Adrenal gland (tissue), 19 donors: ENCODE measurements at places on chromosomes 7 and 10. TPM values are rescaled to one million over a fixed set of nuclear protein-coding genes. Genes with fewer than 3 reads are reported as not detected.

The SPACDR gene
- 0.78 TPM for total RNA-seq

DNA sequence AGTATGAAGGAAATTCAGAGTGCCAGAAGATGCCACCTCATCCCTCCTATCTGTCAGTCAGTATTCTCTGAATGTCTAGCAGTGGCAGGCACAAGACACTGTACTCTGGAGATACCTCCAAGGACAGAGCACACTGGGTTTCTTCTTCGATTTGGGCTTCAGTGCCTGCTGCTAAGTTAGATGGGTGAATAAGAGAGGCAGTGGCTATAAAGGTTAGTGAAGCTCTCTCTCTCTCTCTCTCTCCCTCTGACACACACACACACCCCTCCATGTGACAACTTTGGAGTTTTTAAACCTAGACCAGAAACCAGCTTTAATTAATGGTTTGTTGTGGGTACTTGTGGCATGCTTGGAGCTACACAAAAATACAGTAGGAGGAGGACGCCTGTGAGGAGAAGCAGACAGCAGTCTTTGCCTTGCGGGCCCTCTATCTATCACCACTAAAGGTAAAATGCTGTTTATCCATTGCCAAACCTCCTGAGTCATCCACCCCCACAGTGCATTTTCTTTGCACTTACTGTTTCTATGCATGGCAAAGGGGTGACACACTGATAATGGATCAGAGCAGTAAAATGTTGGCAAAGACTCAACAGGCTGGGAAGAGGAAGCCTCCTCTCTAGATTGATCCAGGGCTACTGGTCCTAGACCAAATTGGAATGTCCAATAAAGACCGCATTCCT lies 102.5 kb downstream of the TRIL start:
- H3K36me3 ChIP-seq: no peaks in the 10 kb centered on the region
- H3K4me3 ChIP-seq: no peak overlapping the region
- H3K27me3 ChIP-seq: peaks cover 38% of the 10 kb centered on the region
- no peak for DNase-seq
- H3K27ac ChIP-seq: no peak overlapping the region
- peaks cover 5% of the 10 kb centered on the region for H3K4me1 ChIP-seq

The PURB gene
- 23.3 TPM for total RNA-seq

The REEP3 gene
- 39.7 TPM for total RNA-seq

DNA sequence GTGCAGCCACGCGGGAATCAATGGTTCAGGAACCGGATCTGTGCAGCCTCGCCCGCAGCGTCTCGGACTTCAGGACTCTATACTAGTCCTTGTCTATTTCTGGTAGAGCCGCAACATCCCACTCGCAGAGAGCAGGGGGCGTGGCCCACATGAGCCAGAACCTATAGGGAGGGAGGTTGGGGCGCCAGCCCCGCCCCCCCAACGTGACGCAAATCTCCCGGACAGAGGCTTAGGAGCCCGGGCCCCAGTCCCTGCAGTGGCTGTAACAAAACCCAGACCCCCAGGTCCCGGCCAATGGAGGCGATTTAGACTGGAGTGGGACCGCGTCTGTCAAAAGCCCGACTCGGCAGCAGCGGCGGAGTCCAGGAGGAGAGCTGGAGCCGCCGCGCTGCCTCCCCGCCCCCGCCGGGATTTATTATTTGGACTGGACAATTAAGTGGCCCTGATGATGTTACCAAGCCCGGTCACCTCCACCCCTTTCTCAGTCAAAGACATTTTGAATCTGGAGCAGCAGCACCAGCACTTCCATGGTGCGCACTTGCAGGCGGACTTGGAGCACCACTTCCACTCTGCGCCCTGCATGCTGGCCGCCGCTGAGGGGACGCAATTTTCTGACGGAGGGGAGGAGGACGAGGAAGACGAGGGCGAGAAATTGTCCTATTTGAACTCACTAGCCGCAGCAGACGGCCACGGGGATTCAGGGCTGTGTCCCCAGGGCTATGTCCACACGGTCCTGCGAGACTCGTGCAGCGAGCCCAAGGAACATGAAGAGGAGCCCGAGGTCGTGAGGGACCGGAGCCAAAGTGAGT lies at the start of gene NKX2-3:
NKX2-3 (plus strand) TSS at position 256 of the 809 bp plus-strand sequence; CDS start at position 446, 190 bp downstream.
- no peak within 1 kb of the TSS for H3K4me3 ChIP-seq
- H3K27me3 ChIP-seq: peaks cover 99% of the 10 kb centered on the region
- peaks cover 16% of the 10 kb centered on the region for H3K4me1 ChIP-seq
- DNase-seq: no peak

The HTR5A gene
- not detected for total RNA-seq

- H3K36me3 ChIP-seq: no peaks in the 10 kb centered on the region
- no peaks in the 10 kb centered on the region for H3K4me1 ChIP-seq
- no peak overlapping the region for H3K27ac ChIP-seq
- H3K27me3 ChIP-seq: no peaks in the 10 kb centered on the region
- DNase-seq: no peak
- no peak overlapping the region for H3K4me3 ChIP-seq
Measured at GRCh38 chr10:6473430-6473829, 106.6 kb downstream of the PRKCQ start.

The SORBS1 gene
- 19.2 TPM for total RNA-seq

The ERVW-1 gene
- total RNA-seq: not detected

- no peak overlapping the region for H3K4me3 ChIP-seq
- peaks cover 4% of the 10 kb centered on the region for H3K4me1 ChIP-seq
- no peak for DNase-seq
- H3K36me3 ChIP-seq: no peaks in the 10 kb centered on the region
- H3K27ac ChIP-seq: no peak overlapping the region
- peaks cover 6% of the 10 kb centered on the region for H3K27me3 ChIP-seq
Measured at GRCh38 chr10:132027423-132027983, 38.2 kb upstream of the JAKMIP3 start.

GRCh38 chr7:32070051-32070405 lies 179 bp downstream of the PDE1C start:
- H3K27me3 ChIP-seq: peaks cover 22% of the 10 kb centered on the region
- no peaks in the 10 kb centered on the region for H3K4me1 ChIP-seq
- no peak overlapping the region for H3K4me3 ChIP-seq
- no peak for DNase-seq
- no peak overlapping the region for H3K27ac ChIP-seq

DNA sequence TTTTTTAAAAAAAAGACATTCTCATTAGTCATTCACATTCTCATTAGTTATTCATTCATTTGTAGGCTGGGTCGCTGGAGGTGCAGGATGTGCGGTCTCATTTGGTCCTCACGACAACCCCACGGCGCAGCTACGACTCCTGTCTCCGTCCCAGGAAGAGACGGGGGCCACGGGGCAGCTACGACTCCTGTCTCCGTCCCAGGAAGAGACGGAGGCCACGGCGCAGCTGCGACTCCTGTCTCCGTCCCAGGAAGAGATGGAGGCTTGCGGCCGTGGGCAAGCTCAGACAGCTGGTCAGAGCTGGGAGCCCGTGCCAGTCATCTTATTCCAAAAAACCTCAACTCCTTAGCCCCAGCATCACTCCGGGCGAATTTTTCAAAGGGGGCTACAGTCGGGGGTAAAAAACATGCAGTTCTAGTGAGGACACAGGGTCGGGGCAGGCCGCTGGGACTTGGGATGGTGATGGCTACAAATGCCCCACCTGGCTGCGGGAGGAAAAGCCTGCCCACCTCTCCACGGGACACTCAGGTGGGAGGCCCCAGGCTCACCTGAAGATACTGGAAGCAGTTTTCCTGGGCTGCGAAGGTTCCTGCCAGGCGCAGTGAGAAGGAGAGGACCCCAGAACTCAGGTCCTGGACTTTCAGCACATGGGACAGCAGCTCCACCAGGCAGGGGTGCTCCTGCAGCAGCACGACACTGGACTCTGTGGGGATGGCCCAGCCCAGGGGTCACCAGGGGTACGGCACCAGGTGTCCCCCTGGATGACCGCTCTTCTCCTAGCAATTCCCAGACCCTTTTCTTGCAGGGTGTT lies 8.3 kb downstream of the BRAT1 start:
- peaks cover 6% of the 10 kb centered on the region for H3K4me1 ChIP-seq
- no peaks in the 10 kb centered on the region for H3K27me3 ChIP-seq
- H3K36me3 ChIP-seq: no peaks in the 10 kb centered on the region

DNA sequence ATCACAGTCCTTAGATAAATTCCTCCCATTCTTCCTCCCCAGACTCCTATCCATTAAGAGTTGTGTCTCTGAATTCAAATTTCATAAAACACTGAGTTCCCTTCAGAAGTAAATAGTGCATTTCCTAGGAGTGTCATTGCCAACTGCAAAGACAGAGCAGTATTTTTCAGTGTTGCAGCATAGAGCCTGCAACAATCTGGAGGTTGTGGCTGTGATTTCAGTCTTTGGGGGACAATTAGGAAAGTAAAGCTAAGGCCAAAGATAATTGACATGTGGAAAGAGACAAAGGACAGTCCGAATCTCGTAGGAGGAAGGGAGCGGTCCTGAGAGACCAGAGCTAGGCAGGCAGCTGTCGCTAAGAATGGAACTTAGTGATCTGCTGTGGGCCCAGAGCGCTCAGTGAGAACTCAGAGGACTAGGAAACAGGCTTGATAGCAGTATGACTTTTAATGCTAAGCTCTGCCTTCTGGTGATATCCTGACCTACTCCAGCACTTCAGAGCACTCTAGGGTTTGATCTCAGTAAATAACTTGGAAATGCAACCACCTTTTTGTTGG lies 46.2 kb downstream of the PRPF18 start:
- H3K36me3 ChIP-seq: peaks cover 10% of the 10 kb centered on the region
- H3K27me3 ChIP-seq: no peaks in the 10 kb centered on the region
- H3K4me3 ChIP-seq: no peak overlapping the region

The SUN3 gene
- not detected for total RNA-seq

The CCL26 gene
- total RNA-seq: 0.44 TPM

DNA sequence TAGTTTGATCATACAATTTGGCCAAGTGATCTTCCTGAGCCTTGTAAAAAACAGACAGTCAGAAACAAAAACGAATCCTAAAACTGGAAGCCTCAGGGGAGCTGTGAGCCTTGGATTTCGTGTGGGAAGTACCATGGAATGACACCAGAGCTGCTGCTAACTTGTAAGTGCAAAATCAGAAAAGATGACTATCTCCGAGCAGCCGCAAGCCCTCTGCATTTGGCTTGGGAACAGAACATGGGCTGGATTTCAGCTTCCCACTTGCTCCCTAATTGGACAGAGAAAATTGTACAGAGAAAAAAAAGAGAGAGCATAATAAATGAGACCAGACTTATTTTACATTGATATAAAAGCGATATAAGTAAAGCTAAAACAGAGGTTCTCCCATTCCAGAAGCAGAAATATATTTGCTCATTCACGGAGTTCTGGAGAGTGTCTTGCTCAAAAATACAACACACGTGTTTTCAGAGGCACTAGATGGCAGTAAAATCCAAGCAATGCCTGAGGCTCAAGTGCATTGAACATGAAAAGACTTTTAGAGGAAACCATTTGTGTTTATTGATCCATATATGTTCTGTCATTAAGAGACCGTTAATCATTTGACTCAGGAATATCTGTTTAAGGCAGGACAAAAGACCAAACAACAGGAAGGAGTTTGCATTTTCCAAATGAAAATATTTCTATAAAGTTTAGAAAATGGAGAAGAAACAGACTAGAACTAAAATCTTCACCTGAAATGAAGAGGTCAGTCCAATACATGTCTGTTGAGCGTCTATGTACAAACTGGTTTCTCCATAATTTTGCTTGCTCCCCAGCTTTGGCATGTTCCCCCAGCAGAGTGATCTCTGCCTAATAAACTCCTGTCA lies 78.3 kb upstream of the SLC26A5 start:
- DNase-seq: no peak
- no peak overlapping the region for H3K27ac ChIP-seq
- H3K4me3 ChIP-seq: no peak overlapping the region
- no peaks in the 10 kb centered on the region for H3K4me1 ChIP-seq
- H3K36me3 ChIP-seq: no peaks in the 10 kb centered on the region

GRCh38 chr10:35352512-35352911 lies 16.2 kb downstream of the CCNY start:
- H3K4me1 ChIP-seq: no peaks in the 10 kb centered on the region
- no peak overlapping the region for H3K4me3 ChIP-seq
- H3K36me3 ChIP-seq: no peaks in the 10 kb centered on the region
- no peak overlapping the region for H3K27ac ChIP-seq

The MBLAC1 gene
- total RNA-seq: 4.8 TPM

The PLEKHS1 gene
- not detected for total RNA-seq

The PARD3 gene
- total RNA-seq: 32.8 TPM
